ENCODE measurements at places on chromosomes 5 and 9.

GRCh38 chr5:10374046-10375022 lies 20.8 kb downstream of the MARCHF6 start:
- no peak for DNase-seq

DNA sequence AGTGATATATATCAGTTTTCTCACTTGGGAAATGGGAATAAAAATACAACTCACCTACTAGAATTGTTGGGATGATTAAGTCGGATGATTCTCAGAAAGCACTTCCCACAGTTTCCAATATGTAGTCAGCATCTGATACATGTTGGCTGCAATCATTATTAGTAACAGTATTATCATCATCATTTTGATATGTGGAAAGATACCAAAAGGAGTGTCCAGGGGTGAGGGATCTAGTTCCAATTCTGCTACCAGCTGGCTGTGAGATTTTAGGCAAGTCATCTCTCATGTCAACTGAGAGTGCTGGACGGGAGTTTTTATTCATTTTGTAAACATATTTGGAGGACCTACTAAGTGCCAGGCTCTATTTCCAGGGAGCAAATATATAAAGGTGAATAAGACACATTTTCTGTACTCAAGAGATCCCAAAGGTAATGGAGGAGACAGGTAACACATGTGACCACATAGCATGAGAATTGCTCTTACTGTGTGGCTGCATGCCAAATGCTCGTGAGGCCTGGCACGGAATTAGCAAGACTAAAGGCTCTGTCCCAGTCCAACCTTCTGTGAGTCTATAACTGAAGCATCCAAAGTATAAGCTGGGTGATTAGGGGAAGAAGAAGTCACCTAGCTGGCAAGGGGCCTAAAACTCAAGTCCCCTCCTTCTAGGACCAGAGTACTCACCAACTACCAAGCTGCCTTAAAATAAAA lies 83.0 kb downstream of the GRIA1 start:
- no peak for DNase-seq

DNA sequence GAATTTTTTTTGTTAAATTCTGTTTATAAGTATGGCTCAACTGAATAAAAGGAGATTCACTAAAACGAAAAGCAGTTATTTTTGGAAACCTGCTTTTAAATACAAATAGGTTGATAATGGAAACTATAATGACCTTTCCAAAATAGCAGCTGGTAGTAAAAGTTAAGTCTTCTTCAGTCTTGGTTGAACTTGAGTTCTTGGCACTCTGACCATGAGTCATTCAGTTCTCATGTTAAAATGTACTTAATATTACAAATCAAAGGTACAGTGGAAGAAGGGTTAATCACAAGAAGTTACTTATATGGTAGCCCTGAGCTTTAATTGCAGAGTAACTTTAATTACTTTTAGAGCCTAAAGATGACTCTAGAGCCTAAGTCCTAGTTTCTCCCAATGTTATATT lies 62.1 kb downstream of the KLF9 start:
- no peak for DNase-seq

DNA sequence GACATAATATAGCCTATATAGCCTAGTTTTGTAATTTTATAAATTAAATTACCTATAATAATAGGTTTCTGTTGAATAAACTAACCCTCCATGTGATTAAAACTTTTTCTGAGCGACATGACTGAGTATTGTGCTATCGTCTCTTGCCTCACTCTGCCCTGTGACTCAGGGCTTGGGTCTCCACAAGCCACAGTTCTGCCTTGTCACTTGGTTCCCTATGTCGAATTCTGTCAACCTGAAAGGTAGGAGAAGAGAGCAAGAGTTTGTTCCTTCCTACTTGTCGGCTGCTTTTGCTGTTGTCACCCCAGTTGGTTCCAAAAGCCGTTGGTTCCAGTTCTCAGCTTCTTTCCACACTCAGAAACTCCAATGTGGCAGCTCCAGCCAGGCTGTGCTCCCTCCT lies 285.9 kb downstream of the PSAT1 start:
- no peak for DNase-seq

DNA sequence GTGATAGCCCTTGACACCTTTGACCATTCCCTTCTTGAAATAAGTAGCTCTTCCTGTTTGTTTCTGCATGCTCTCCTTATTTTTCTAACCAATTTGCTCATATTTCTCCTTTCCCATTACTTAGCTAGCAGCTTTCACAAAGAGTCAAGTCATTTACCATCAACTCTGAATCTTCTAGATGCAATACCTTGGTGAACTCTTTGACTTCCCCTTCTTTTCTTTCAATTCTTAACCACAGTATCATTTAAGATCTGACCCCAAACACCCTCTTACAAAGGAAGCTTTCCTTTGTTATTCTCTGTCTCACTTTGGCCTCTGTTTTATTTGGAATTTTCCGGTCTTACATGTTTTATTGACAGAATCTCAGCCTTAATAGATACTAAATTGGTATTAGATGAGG lies 14.0 kb downstream of the NFX1 start:
- DNase-seq = no peak

GRCh38 chr5:111704452-111705085 lies 52.4 kb downstream of the NREP start:
- DNase-seq = no peak

DNA sequence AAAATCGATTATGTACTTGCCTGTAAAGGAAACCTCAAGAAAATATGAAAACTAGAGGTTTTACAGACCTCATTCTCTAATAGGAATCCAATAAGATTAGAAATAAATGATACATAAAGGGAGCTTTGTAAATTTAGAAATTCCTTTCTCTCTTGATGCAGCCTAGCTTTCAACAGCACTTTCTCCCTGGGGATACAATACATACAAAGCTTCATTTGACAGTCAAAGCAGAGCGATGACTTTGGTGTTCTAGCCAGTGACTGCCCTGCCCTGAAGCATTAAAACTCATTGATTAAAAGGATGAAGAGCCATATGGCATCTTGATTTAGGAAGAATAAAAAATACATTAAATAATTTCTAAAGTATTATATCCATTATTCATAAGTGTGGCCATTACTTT lies 46.3 kb upstream of the GLIS3 start:
- DNase-seq = no peak
